Stimulated activated CD4-positive, alpha-beta T cell treated with anti-CD3 and anti-CD28 coated beads, TNF-alpha, amount 100 ng/mL, for 4 hours (primary cell): ENCODE measurements at places on chromosomes 16 and 17.

DNA sequence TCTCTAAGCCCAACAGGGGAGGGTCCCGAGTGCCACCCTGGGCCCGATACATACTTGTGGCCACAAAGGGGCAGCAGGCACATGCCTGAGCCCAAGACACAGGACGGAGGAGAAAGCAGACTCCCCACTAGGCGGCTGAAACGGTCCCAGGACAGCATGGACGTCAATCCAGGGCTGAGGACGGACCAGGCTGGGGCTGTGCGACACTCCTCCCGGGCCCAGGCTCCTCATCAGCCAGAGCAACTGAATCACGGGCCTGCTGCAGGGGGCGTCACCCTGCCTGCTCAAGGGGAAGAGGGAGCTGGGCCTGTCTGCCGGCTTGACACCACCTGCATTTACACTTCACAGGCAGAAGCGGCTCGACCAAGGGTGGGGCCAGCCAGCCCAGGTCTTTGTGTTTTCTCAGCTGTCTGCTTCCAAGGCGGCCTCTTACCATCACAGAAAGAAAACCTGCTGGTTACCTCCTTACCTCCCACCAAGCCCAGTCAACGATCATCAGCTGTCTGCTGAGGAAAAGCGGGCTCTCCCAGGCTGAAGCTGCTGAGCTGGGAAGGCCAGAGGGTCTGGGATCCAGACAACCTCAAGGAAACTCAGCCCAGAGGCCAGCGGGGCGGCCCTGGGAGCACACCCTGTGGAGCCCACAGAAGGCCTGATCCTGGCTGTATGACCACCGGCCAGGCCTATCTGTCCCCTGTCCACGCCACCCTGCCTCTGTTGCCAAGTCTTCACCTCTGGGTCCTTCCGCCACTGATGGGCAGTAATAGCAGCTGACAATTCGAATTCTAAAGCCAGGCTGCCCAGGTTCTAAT lies 26.4 kb downstream of the KIFC3 start:
- no peak for DNase-seq

DNA sequence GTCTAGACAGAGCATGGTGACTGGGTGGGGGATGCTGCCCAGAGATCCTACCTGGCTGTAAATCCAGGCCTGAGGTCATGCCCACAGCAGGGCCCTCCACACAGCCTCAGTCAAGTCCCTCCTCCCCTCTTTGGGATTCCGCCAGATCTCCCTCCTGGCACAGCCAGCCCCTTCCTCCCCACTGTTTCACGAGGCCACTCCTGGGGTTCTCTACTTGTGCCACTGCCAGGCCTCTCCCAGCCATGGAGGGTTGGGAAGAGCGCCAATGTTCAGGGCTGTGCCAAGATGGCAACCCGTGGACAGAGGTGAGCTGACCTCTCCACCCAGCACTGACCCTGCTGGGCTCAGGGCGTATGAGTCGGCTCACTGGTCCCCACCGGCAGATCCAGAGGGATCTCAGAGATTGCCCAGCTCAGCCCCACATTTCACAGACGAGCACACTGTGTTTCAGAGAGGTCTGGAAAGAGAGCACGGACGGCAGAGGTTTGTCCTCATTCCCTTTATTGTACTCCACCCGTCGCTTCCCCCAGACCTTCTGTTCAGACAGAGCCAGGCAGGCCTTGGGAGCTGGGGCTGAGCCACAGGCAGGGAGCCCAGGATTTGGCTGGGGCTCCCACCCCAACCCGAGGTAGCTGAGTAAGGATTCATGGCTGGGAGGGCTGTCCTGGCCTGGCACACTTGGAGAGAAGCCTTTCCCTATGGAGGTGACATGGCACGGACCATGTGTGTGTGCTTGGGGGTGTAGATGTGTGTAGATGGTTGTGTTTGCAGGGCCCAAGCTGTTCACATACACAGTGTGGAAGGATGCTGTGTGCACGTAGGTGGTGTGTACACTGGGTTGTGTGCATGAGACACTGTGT lies 3.5 kb upstream of the CAMKK1 start:
- DNase-seq = no peak

DNA sequence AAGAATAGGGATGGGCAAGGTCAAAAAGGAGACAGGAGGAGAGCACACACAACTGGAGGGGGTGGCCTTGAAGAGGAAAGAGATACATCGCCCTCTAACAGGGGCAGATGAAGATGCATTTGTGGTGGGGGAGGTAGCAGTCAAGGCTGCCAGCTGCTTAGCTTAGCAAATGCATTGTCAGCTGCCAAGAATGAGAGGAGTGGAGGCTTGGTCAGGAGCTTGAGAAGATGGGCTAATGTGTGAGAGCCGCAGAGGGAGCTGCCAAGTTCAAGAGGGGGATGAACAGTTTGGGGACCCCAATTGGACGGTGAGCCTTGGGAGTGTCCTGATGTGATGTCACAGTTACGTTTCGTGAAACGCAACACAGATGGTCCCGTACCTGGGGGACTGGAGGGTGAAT lies 28.9 kb upstream of the GNA13 start:
- DNase-seq = no peak

GRCh38 chr17:22459331-22459952 lies 767.1 kb downstream of the KCNJ18 start:
- DNase-seq = no peak

DNA sequence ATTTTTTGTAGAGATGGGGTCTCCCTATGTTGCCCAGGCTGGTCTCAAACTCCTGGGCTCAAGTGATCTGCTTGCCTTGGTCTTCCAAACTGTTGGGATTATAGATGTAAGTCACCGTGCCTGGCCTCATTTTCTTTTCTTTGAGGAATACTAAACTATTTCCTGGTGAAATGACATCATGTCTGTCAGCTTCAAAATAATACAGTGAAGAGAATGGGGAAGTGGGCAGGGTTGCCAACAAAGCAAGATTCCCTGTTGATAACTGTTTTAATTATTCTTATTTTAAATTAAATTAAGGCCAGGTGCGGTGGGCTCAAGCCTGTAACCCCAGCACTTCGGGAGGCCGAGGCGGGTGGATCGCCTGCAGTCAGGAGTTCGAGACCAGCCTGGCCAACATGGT lies 21.1 kb downstream of the PIPOX start:
- no peak for DNase-seq
